ENCODE measurements at places on chromosomes 1 and 21. TPM values are rescaled to one million over a fixed set of nuclear protein-coding genes. Genes with fewer than 3 reads are reported as not detected.

KRTAP10-11 gene
- total RNA-seq: not detected

DNA sequence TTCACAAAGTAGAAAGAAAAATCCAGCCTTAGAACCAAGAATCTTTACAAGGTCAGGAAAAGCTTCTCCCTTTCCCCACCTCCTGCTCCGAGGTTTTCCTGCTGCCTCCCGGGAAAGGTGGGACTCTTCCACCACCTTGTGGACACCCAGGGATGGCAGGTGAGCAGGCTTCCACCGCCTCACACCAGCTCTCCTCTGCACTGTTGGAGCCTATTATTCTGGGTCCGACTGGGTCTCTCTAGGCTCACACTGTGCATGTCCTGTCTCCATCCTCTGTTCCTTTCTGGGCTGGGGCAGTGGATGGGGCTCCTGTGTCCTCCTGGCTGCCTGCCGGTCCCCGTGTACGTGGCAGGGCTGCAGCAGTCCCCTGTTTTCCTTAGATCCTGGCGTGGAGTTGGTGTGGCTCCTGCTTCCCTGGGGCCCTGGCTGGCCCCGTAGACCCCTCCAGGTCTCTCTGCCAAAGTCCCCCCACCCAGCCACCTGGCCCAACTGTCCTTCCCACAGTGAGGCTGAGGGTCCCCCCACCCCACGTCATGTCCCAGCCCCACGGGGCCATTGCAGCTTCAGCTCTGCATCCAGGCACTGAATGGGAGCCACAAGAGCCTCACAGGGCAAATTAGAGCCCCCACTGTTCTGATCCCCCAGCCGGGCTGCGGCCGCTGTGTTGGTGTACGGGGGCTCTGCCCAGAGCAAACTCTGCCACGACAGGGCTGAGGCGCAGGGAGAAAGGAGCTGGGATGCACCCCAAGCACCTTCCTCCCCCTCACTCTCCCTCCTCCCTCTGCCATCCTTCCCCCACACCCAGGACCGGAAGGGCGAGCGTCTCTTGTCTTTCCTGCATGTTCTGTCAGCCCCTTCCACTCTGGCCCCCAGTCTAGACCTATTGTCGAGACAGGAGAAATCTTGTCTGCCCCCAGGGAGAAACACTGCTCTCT is 3.3 kb upstream of the SLC45A1 start:
- H3K4me3 ChIP-seq: no peak overlapping the region
- no peaks in the 10 kb centered on the region for H3K27me3 ChIP-seq
- peaks cover 11% of the 10 kb centered on the region for H3K36me3 ChIP-seq
- peak; percentile 82 for DNase-seq

SPATA45 gene
- 0.80 TPM for total RNA-seq

DNA sequence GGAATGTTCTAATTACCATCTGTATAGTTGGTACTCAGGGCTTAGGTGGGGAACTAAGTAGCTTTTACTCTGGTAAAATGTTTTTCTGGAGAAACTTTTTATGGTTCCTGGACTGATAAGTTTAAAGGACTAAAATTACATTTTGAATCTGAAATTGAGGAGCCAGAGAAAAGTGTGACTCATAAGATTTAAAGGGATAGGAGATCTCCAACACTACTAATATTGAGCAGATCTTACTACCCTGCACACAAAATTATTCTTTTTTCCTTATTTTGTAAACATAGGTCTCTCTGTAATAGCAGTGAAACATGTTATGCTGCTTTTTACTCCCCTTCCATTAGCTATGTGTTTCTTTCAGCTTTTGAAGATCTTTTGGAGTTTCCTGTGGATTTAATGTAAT is 32.5 kb downstream of the MTF2 start:
- no peak overlapping the region for H3K4me3 ChIP-seq
- H3K27me3 ChIP-seq: no peaks in the 10 kb centered on the region
- no peak for DNase-seq
- peaks cover 8% of the 10 kb centered on the region for H3K4me1 ChIP-seq

GRCh38 chr1:93324486-93325464 is 20.9 kb upstream of the DR1 start:
- peak overlapping the region; percentile 35 for H3K27ac ChIP-seq
- peak; percentile 15 for DNase-seq
- H3K4me3 ChIP-seq: no peak overlapping the region
- no peaks in the 10 kb centered on the region for H3K27me3 ChIP-seq

- DNase-seq: peak; percentile 34
- no peaks in the 10 kb centered on the region for H3K27me3 ChIP-seq
- H3K27ac ChIP-seq: no peak overlapping the region
- H3K4me1 ChIP-seq: peaks cover 15% of the 10 kb centered on the region
Measured at GRCh38 chr21:31514598-31514997, 144.9 kb upstream of the SOD1 start.

DNA sequence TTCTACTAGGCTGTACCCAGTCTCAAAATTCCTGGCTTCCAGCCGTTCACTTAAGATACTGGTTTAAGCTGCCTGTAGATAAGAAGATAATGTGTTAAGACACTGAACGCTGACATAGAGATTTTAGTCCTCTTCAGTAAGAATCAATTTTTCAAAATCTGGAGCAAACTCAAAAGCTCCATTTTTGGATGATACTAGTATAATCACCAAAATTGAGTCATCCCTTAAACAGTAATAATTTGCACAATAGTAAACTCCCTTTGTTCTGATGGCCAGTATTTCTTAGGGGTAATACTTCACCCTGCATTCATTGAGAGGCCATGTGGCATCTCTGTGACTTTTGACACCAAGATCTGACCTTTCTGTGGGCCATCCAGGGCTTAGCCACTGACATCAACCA is 299.8 kb upstream of the USP25 start:
- H3K36me3 ChIP-seq: no peaks in the 10 kb centered on the region
- no peaks in the 10 kb centered on the region for H3K27me3 ChIP-seq
- H3K4me1 ChIP-seq: no peaks in the 10 kb centered on the region
- H3K4me3 ChIP-seq: no peak overlapping the region
- no peak overlapping the region for H3K27ac ChIP-seq
- no peak for DNase-seq

DNA sequence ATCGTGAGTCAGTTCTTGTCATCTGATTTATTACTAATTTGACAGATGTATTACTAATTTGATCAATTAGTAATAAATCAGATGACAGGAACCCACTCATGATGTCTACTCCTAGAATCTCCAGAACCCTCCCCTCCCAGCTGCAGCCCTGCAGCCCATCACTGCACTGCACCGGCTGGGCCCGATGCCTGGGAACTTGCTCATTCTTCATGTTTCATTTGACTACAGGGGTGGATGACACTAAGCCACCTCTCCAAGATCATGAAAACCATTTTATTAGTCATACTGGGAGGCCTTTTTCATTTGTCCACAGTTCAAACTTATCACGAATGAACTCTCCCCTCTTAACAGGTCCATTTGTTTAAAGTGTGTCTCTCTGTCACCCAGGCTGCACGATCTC is 41.0 kb downstream of the KCNH1 start:
- H3K36me3 ChIP-seq: no peaks in the 10 kb centered on the region
- no peaks in the 10 kb centered on the region for H3K4me1 ChIP-seq
- no peaks in the 10 kb centered on the region for H3K27me3 ChIP-seq
- no peak overlapping the region for H3K4me3 ChIP-seq
- H3K27ac ChIP-seq: no peak overlapping the region

- DNase-seq: peak; percentile 49
- no peak overlapping the region for H3K4me3 ChIP-seq
- H3K36me3 ChIP-seq: no peaks in the 10 kb centered on the region
- H3K27me3 ChIP-seq: peaks cover 14% of the 10 kb centered on the region
- H3K27ac ChIP-seq: no peak overlapping the region
Measured at GRCh38 chr1:3349161-3349967, 105.1 kb upstream of the ARHGEF16 start.

- H3K36me3 ChIP-seq: no peaks in the 10 kb centered on the region
- H3K4me1 ChIP-seq: no peaks in the 10 kb centered on the region
- H3K27ac ChIP-seq: no peak overlapping the region
- H3K27me3 ChIP-seq: no peaks in the 10 kb centered on the region
- DNase-seq: no peak
- no peak overlapping the region for H3K4me3 ChIP-seq
Measured at GRCh38 chr1:237181743-237182317, 139.8 kb downstream of the RYR2 start.

Data from Calu3 (cell line).